ENCODE measurements at places on chromosomes 1 and 21.

DNA sequence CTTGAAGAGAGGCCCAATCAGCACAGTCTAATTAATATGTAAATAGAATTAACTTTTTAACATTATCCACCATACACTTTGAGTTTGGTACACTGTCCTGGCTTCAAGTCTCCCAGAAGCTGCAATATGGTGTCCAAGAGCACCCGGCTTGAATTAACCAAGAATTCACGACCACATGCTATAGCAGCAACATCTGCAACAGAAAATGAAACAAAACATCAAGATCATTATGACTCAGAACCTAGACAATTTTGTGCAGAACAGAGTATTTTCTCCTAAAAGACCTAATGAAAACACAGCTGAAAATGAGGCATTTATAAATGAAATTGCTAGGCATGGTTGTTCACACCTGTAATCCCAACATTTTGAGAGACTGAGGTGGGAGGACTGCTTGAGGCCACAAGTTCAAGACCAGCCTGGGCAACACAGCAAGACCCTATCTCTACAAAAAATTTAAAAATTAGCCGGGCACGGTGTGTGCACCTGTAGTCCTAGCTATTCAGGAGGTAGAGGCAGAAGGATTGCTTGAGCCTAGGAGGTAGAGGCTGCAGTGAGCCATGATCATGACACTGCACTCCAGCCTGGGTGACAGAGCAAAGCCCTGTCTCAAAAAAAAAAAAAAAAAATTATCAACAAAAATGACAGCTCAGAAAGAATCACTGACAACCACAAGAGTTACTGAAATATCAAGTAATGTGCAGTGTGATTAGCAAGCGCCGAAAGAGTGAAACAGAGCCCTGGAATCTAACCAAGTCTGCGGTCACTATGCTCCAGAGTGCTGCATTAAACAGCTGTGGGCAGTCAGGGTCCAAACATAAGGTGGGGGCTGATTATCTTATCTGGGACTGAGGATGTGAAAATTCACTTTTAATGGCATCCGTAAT is 45.3 kb downstream of the HSF2BP start:
- no peak for DNase-seq

DNA sequence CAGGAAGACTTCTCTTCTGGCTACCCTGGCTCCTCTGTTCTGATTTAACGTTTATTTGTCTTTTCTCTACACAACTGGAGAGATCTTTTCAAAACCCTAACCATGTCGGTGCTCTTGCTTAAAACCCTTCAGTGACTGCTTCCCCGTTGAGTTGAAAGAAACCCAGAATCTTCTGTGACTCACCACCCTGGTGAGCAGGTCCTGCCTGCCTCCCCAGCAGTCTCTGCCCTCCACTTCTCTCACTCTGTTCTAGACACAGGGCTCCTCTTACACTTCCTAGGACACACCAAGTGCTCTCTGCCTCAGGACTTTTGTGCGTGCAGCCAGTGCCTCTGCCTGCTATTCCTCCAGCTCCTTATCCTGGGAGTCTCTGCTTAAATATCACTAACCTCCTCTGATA is 131.4 kb downstream of the IER5 start:
- no peak for DNase-seq

GRCh38 chr1:159866905-159867663 is 4.6 kb upstream of the VSIG8 start:
- no peak for DNase-seq

GRCh38 chr1:218473522-218473921 is 128.4 kb downstream of the TGFB2 start:
- no peak for DNase-seq

DNA sequence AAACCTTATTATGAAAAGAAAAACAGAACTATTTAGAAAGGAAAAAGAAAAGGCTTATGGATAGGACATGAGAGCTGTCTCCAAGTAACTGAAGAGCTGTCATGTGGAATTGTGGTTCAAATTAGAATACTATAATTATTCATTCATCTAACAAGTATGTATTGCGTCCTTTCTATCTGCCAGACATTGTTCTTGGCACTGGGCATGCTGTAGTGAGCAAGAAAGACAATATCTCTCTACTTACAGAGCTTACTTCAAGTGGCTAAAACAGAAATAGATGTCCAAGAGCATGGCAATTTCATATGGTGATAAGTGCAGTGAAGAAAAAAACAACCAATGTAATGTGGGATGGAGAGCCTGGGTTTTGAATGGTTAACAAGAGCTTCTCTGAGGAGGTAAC is 413.0 kb downstream of the DPYD start:
- no peak for DNase-seq

DNA sequence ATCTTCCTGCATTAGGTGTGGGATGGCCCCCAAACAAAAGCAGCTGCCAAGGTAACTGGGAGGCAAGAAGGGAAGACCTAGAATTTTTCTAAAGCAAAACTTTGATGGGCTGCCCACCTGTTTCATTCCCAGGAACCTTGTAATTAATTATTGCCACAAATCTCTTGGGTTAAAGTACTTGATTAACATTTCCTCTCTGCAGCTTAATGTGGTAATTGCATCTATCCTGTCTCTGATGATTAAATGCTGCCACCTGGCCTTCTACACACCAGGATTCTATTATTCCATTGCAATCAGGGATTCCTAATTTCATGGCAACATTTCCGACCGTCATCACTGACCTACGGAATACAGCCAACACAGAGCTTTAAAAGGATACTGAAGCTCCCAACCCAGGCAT is 68.3 kb upstream of the RC3H1 start:
- no peak for DNase-seq

DNA sequence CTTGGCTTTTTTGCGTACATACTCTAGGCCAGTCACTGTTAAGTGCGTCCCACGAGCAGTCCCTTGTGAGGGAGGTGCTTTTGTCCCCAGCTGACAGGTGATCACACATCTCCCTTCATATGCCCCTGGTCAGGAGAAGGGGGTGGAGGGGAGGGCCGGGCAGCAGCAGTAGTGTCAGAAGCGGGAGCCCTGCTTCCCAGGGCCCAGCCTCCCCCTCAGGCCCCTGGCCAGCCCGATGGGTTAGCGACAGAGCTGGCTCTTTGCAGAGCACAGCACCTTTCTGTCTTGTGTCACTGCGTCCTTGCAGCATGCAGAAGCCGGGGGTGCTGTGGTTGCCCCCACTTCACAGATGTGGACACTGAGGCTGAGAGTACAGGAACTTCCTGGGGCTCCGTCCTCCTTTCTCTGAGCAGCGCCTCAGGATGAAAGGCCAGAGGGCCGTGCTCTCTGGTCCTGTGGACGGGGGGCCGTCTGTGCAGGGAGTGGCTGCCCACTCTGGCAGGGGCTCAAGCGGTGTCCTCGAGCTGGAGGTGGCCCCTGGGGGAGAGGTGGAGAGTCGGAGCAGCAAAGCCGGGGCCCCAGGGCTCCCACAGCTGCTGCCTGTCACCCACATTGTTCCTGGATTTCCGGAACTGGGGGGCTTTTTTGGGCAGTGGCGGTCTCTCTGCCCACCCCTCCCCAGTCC is 5.9 kb downstream of the TMEM201 start:
- no peak for DNase-seq

DNA sequence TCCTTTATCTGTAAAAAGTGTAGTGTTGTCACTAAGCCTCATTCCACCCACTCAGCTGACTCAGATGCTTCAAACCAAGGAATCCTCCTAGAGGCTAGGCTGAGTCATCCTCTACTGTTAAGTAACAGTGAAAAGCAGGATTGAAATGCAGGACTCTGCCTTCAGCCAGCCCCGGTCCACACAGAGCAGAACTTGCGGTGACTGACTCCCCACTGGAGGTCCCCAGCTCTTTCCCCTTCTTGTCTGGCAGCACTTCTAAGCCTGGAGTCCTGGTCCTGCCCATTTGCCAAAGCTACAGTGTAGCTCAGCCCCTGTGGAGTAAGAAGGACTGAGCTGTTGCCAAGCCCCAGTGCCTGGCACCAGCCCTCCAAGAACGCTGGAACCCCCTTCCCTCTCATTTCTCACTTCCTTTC is 1.7 kb downstream of the RAB7B start:
- no peak for DNase-seq

- DNase-seq: no peak
Observed at GRCh38 chr1:108107658-108108057, 92.5 kb downstream of the SLC25A24 start.

GRCh38 chr1:227541796-227542152 is 21.6 kb upstream of the ZNF678 start:
- DNase-seq: no peak

GRCh38 chr21:45300786-45301520 is 13.3 kb upstream of the POFUT2 start:
- no peak for DNase-seq

GRCh38 chr21:45861156-45861870 is 120.3 kb upstream of the COL6A1 start:
- DNase-seq: no peak

- no peak for DNase-seq
Observed at GRCh38 chr1:172770071-172770470, 111.2 kb downstream of the FASLG start.

GRCh38 chr1:185442050-185442449 is 125.0 kb upstream of the IVNS1ABP start:
- DNase-seq: no peak

GRCh38 chr1:23824711-23825075 is 536 bp downstream of the HMGCL start:
- no peak for DNase-seq

DNA sequence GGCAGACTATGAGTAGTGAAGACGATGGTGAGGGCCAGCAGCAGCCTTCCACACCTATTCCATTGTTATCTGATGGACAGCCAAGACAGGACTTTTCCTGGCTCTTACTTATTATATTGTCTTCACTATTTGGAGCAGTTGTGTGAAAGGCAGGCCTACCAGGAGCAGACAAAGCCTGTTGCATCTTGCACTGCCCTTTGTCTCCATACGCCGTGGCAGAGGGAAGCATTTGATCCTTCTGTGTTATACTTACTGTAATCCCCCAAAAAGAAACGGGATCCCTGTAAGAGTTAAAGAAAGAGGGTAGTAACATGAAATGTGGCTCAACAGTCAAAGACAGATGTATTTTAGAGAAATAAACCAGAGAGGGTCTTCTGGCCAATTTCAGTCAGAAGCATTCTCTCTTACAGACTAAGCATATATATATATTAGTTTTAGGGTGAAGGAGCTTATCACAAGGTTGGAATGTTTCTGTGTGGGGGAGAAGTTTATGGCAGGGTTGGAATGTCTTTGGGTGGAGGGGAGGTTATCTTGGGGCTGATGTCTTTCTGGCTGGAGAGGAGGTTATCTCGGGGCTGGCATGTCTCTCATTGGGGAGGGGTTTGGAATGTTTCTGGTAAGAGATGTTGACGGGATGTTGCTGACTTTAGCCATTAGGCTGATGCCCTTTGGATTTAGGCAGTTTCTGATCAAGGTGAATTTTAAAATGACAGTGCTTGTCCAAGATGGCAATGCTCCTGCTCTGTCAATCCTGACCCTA is 23.4 kb upstream of the HSD3B1 start:
- no peak for DNase-seq

GRCh38 chr1:200671235-200671786 is 1.6 kb upstream of the DDX59 start:
- DNase-seq: no peak

GRCh38 chr1:184577319-184577718 is 177.3 kb downstream of the EDEM3 start:
- DNase-seq: no peak

GRCh38 chr1:6819246-6820040 is 34.2 kb downstream of the CAMTA1 start:
- no peak for DNase-seq
